ENCODE measurements at places on chromosomes 16 and 17.

DNA sequence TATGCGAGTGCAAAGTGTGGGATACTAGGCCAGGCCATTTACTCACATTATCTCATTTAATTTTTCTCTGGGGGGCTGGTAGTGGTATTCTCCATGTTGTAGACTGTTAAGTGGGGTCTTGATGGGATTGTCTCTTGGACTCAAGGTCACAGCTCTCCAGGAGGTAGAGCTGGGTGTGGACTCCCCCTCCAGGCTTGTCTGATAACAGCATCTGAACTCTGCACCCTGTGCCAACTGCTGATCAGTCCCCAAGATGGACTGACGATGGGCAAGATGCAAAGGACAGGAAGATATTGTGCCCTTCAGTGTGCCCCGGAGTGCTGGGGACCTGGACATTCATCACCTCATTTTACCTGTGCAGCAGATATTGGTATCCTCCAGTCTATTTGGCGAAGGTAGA lies 147.8 kb downstream of the MSI2 start:
- DNase-seq, result no peak

GRCh38 chr16:28202147-28202746 lies 9.5 kb downstream of the XPO6 start:
- no peak for DNase-seq

DNA sequence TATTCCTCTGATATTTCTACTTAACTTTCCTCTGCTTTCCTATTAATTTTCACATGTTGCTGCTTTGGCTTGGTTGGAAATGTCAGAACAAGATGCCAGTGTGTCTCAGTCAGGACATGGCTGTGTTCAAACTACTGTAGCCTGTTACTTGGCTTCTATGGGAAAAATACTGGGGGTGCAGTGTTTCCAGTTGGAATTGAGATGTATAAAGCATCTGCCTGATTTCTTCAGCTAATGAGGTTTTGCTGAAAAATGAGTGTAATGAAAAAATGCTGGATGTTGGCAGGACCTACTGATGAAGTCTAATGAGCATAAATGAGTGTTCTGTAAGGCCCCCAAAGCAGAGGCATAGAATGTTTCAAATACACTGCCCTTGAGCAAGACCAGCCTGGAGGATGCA lies 166.6 kb downstream of the PHKB start:
- no peak for DNase-seq

DNA sequence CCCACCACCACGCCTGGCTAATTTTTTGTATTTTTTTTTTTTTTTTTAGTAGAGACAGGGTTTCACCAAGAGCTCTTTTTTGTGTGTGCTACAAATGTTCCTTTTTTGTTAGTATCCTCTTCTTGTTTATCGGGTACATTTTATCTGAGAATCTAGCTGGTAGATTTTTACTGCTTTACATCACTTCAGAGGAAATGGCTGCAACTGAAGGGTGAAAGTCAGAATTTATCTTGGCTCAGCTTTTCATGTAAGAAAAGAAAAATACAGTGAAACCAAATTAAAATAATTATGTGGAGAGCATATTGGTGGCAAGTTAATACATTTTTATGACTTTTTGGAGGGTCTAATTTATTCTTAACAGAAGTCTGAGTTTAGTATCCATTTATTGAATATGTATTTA lies 26.0 kb downstream of the CBFB start:
- no peak for DNase-seq

DNA sequence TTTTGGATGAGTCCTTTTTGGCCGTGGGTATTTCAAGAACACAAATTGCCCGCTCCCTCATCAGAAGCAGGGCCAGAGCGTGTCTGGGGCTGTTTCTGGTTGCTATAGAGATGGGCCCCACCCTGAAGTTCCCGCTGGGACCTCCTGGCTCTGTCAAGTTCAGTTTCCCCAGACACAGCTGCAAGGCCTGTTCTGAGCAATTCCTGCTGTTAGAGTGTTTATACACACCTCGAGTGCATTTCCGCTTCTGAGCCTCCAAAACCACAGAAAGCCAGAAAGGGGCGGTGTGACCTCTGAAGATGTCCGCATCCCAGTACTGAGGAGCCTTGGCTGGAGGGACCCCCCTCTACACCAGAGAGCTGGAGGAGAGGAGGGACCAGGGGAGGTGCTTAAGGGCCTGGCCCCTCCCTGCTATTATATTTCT lies 9.3 kb upstream of the WBP2 start:
- DNase-seq, result no peak

GRCh38 chr16:9008601-9009260 lies 45.0 kb upstream of the USP7 start:
- DNase-seq, result no peak

DNA sequence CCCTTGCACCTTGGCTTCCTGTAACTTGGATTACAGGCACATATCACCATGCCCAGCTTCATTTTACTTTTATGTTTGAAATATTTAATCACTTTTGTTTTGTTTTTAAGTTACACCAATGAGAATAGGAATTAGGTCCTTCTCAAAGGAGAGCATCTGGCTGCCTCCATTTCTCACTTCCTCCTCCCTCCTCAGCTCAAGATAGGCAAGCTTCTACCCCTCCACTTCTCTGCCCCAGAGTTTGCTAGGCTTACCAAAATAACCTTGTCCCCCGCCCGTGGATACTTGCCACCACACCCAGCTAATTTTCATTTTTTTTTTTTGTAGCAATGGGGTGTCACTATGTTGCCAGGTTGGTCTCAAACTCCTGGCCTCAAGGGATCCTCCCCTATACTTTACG lies 17.9 kb downstream of the GABARAPL2 start:
- DNase-seq, result no peak

DNA sequence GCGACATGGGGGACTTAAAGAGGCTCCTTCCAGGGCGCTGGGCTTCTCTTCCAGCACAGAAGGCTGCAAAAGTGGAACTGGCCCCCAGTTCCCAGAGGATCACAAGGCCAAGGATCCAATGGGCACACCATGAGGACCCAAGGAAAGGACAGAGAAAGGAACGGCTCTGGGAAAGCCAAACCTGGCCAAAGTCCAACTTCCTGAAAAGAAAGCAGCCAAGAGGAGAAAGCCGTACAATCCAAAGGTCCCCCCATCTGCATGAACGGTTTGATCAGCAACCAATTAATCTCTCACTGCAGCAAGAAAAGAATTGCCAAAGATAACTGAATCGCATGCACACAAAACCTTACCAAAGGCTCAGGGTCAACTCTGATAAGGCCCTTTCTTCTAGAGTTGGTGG lies 19.8 kb upstream of the ICAM2 start:
- DNase-seq, result no peak

GRCh38 chr17:72005332-72006163 lies 115.3 kb upstream of the SOX9 start:
- DNase-seq, result no peak

DNA sequence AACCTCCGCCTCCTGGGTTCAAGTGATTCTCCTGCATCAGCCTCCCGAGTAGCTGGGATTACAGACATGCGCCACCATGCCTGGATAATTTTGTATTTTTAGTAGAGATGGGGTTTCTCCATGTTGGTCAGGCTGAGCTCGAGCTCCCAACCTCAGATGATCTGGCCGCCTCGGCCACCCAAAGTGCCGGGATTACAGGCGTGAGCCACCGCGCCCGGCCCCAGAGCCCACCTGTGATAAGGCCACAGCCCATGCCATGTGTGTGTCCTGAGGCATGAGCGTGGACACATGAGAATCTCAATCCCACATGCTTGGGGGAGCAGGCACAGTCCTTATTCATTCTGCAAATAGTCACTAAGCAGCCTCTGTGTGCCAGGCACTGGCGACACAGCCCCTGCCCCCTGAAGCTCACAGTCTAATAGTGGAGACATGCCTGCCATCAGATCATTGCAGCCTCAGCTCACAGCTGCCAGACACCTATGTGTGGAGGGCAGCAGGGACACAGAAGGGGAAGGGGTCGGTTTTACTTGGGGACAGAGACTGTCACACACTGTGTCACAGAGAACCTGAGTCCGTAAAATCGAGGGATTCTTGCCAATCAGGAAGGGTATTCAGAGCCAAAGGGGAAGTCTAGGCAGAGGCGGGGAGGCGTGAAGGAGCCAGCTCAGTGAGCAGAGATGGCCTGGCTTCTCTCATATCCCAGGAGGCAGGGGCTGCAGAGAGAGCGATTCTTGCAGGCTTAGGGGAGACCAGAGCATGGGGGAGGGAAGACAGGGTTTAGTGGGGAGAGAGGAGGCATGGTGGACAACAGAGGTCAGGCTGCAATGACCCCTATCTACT lies 9.4 kb upstream of the ABCC3 start:
- DNase-seq, result no peak

GRCh38 chr16:73354434-73354833 lies 306.5 kb upstream of the ZFHX3 start:
- no peak for DNase-seq

GRCh38 chr17:4735876-4736651 lies 3.6 kb upstream of the ZMYND15 start:
- no peak for DNase-seq

GRCh38 chr17:57861790-57862693 lies 12.2 kb upstream of the MRPS23 start:
- no peak for DNase-seq

DNA sequence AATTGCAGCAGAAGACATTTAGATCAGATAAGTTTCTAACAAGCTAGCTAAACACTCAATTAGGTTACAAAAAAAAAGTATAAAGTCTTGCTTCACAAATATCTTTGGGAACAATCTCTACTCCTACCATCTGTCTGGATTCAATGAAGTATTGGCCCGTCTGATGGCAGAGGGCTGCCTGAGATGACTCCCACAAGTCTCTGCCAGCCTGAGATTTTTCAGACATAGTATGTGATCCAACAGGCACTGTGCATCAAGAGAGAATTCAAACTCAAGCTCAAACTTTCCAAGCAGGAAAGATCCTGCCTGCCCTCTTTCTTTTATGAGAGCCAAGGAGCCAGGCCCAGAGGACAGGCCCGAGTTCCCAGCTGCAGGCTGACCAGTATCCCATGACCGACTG lies 22.6 kb downstream of the SLC39A11 start:
- no peak for DNase-seq

DNA sequence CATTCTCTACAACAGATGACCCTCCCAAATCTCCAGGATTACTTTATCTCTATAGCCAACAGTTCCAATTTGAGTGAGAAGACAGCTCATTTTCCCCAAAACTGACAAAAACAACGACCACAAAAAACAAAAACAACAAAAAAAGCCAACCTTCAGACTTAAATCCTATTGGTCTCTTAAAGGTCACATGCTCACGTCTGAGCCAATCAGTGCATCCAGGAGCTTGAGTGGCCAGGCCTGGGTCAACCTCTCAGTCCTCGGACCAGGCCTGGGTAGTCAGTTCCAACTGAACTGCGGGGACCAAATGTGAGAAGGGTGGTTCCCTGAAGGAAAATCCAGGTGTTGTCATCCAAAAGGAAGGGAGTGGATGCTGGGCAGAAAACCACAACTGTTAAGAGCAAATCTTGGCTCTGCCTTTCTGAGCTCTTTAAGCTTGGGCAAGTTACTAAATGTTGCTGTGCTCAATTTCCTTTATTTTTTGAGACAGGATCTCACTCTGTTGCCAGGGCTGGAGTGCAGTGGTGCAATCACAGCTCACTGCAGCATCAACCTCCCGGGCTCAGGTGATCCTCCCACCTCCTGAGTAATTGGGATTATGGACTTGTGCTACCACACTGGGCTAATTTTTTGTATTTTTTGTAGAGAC lies 43.0 kb upstream of the MSI2 start:
- no peak for DNase-seq

DNA sequence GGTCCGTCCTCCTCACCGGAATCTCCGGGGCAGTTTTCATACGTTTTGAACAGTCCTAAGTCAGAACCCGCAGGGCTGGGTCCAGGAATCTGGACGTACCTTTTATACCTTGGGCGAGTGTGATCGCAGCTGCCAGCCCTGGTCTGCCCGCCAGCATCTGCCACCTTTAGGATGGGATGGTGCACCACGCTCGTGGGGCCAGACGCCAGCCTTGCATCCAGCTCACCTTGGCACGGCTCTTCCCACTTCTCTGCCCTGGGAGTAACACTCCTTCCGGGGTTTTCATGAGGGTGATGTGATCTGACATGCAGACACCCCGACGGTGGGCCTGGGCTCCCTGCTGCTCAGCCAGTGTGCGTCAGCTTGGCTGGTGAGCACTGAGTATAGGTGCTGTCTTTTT lies 66.6 kb upstream of the ZNF469 start:
- no peak for DNase-seq

DNA sequence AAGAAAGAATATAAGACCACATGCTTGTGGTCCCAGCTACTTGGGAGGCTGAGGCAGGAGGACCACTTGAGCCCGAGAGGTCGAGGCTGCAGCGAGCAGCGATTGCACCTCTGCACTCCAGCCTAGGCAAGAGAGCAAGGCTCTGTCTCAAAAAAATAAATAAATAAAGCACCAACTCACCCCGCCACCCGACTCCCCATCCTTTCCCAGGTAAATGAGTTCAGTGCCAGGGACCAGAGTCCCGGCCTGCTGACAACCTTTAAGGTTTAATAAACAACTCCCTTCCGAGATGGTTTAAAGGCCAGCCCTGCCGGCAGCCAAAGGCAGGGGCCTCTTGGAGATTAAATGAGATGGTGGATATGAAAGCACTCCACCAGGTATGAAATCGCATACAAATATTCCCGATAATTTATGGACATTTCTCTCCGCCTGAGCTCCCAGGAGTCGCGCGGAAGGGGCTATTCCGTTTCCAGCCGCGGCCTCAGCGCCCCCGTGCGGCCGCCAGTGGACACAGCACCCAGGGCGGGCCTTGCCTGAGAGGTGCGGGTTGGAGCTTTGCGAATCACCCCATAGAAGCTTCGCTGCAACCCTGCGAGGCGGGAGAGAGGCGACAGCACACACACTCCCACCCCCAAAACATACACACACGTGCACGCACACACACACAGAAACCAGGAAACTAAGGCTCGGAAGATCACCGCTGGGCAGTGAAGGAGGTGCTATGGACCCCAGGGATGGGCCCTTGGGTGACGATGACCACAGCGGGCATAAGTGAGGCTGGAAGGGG lies 4.0 kb upstream of the RPL38 start:
- DNase-seq, result no peak

GRCh38 chr17:74028354-74029116 lies 174.9 kb upstream of the RPL38 start:
- DNase-seq, result no peak

DNA sequence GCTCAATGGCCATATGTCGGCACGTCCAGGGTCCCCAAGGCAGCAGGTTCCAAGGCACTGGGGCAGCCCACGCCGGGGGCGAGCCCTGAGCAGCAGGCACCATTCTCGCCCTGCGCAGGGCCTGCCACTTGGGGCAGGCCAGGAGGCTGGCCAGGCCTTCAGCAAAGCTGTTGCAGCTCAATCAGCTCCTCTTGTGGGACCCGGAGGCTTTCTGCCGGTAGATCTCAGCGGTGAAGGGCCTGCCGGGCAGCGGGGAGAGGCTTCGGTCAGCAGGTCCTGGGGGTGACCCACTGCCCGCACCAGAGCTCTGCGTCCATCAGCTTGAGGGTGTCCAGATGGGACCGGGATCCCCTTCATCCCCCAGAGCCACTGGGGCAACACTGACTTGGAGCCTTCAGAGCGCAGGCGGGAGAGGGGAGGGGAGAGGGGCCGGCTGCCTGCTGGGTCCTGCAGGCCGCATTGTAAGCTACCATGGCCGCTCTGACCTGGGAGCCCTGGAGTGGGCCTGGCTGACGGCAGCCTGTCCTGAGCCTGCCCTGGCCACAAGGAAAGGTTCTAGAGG lies 9.5 kb upstream of the RASD1 start:
- no peak for DNase-seq
